ENCODE measurements at places on chromosomes 13 and 19.

- DNase-seq: no peak
These were observed 6.6 kb upstream of the NRTN start for GRCh38 chr19:5798244-5798643.

GRCh38 chr19:18227781-18228271, 1.6 kb upstream of the PDE4C start:
- DNase-seq: no peak

GRCh38 chr19:48418317-48419064, 25.0 kb downstream of the GRIN2D start:
- DNase-seq: no peak

DNA sequence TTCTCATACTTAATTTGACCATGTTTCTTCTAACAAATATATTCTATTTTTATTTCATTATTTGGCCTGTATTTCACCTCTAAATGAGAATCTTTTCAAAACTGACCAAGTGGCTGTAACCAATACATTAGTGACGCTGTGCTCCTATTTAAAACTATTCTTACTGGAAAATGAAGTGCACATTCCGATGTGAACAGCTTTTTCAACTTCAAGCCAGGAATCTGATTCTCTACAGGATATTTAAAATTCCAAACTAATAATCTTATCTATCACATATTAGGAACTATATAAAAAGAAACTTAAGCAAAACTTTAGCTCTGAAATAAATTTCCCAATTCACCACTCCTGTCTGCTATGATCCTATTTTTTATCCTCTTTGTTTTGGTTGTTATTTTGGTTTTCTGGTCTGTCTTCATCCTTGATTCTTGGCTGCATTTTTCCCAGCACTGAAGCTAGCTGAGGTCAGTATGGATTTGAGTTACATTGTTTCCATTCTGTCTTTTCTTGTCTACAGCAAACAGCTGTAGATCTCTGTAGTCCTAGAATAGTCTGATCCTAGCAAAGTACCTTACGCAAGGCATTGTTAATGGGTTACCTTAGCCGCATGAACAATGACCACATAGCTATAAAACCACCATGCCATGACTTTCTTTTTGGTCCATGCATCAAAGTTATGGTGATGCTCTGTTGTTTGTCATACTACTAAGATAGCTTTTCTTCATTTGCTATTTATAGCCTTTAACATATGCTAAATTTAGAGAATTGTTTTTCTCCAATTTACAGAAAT, 748.6 kb upstream of the SPRY2 start:
- DNase-seq: no peak

- no peak for DNase-seq
These were observed 59.7 kb downstream of the NAA16 start for GRCh38 chr13:41370736-41371135.

DNA sequence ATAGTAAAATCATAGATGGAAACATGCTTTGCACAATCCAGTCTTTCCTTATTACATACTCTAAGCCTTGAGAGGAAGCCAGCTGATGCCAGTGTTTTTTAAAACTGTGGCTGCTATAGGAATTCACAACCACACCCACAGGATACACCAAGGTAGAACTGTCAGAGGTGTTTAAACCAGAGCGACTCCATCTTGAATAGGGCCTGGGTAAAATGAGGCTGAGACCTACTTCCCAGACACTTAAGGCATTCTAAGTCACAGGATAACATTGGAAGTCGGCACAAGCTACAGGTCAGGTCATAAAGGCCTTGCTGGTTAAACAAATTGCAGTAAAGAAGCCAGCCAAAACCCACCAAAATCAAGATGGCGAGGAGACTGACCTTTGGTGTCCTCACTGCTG, 1.7 kb downstream of the SCGB2B2 start:
- no peak for DNase-seq

- no peak for DNase-seq
These were observed 197.0 kb downstream of the MZT1 start for GRCh38 chr13:72530471-72530870.

- no peak for DNase-seq
These were observed 13.6 kb downstream of the ZNF490 start for GRCh38 chr19:12596927-12597548.

GRCh38 chr19:1252821-1253513, 4.6 kb downstream of the MIDN start:
- peak; percentile 67 for DNase-seq

DNA sequence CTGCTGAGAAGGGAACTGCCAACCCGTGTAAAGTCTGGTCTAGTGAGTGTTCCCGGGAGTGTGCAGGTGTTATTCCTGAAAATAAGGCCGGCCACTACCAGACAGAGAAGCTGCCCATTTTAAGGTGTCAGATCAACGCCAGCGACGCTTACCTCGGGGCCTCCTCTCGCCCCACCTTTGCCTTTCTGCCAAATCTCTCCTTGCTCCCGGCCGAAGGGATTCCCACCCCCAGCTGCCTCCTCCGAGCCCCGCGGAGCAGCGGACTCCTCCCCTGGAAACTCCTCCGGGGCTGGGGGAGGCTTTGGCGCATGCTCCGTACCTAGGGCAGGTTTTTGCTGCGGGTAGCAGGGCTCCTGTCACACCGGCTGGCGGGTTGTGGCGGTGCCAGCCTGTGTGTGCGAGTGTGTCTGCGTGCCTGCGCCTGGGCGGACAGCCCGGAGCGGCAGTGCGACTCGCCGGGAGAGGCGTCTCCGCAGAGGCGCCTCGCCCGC, at the start of gene HS6ST3:
Gene HS6ST3, plus strand, starts transcription at position 359 of the 491 bp plus-strand sequence.
- no peak for DNase-seq

GRCh38 chr13:34006011-34006410, 188.1 kb downstream of the RFC3 start:
- no peak for DNase-seq

DNA sequence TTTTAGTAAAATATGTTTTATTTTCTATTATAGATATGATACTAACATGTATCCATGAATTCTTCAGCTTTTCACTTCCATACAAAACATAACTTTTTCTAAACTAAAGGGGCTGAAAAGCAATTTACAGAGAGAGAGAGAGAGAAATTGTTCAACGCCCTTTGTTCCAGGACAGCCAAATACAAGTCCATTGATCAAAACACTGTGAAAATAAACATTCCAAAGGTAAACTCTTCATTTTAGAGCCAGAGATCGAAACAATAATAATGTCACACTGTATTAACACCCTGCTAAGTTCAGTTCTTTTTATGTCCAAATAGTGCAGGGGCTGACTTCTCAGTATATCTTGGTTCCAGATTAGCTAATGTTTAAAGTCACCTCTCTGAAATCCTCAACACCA, 516.2 kb upstream of the ATXN8OS start:
- no peak for DNase-seq

DNA sequence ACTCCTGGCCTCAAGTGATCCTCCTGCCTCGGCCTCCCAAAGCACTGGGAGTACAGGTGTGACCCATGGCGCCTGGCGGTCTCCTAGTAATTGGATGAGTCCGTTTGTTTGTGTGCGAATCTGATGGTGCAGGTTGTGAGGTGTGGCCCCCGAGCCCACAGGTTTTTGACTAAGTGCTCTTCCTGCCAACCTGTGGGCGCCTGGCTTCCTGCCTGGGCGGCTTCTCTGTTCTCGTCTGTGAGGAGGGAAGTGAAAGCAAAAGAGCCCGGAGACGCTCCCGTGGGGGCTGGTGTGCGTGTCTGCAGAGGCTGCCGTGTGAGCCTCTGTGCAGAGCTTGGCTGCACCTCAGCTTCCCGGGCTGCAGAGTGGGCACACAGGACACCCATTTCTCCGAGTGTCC, 10.0 kb downstream of the ARHGAP45 start:
- DNase-seq: peak; percentile 95

- no peak for DNase-seq
These were observed 3.0 kb downstream of the OBI1 start for GRCh38 chr13:78655906-78656305.

GRCh38 chr19:6736169-6736916, 1.0 kb downstream of the GPR108 start:
- DNase-seq: peak; percentile 71

GRCh38 chr19:12994701-12995595, at the start of gene NFIX:
NFIX (plus strand) TSS chr19:12995475; CDS start chr19:12995838, 363 bp downstream.
- DNase-seq: peak; percentile 57

DNA sequence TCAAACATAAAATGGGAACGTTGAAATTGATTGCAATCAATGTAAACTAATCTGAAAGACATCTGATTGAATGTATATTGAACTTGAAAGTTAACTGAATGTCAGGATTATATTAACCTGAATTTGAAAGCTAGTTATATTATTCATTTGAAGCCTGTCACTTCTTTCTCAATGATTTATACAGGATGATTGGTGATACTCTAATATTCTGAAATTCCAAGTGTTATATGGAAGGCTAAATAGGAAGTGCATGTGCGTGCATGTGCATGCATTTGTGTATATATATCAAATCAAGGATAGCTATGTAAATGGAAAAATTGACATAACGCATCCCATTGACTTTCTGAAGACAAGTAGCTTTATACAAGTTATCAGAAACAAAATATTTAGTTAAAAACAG, 143.3 kb downstream of the LMO7 start:
- DNase-seq: no peak

All from activated T-helper 2 cell treated with anti-CD3 and anti-CD28 coated beads, Interferon-gamma antibody, Interleukin-2, Interleukin-4, amounts not matched to agents 10 μg/mL and 5 μg/mL and 100 μg/mL, durations not matched to agents 14 hours and 24 hours and 36 hours (primary cell).